NCI-H69 (cell line): ENCODE measurements at places on chromosomes 4 and X.

- peak; percentile 41 for DNase-seq
Observed at GRCh38 chr4:87543835-87544461, 14.8 kb upstream of the SPARCL1 start.

DNA sequence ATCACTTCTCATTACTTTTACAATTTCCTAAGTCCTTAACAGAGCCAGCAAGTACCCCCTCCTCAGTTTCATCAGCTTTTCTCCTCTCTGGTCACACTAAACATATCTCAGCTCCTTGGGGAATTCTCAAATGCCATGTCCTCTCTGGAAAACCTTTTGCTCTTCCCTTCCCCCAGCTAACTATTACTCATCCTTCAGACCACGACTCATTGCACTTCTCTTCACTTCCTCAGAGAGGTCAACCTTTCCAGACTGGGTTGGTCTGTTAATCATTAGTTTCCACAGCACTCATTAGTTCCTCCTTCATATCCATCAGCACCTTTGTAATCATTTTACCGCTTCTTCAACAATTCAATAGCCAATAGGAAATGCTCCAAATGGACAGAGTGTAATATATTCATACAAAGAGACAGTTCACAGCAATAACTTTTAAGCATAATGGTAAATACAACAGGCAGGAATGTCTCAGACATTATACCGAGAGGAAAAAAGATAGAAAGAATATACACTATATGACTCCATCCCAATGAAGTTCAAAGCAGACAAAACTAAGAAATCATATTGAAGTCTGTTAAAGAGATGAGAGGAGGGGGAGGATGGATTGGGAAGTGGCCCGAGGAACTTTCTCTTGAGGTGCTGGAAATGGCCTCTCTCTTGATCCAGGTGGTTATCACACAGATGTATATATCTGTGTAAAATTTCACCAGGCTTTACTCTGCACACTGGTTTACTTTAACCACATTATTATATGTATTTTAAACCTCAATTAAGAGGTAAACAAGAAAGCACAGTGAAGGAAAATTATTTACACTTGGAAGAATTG is 39.6 kb downstream of the DDX60L start:
- DNase-seq = peak; percentile 68

DNA sequence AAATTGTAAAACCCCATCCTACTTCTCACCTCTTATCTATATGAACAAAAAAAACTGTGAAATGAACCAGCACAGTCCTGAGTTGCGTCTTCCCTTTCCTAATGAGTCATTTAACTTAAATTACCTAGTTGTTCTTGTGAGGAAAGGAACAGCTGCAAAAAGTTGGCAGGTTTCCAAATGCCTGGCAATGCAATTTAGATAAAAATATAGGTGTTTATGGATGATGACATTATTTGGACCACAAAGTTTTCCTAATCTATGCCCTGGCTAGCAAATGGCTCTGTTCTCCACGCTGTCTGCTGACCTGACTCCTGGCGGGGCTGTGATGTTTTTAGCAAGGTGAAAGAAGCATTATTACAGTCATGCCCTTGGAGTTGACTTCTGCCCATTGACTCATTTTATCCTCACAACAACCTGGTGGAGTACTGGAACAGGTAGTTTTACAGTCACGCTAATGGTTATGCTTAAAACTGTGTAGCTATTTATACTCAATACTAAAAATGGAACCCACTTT is 29.8 kb upstream of the RELL1 start:
- DNase-seq = peak; percentile 86

DNA sequence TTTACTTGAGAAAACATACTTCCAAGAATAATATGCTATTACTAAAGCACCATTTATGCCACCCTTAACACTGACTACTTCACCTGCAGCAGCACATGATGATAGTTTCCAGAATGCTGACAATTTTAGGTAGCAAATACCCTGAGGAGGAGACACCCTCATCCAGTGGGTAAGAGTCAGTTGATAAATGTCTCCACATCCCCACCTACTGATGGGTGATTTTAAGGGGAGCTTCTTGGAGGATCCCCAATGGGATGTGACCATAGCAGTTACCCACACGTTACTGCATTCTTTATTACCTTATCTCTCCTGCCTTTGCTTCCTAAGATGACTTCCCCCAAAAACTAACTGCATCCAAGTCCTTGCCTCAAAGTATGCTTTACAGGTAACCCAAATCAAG is 131.2 kb upstream of the SMARCAD1 start:
- no peak for DNase-seq

GRCh38 chr4:152232271-152232670 is 303.6 kb downstream of the FBXW7 start:
- no peak for DNase-seq

DNA sequence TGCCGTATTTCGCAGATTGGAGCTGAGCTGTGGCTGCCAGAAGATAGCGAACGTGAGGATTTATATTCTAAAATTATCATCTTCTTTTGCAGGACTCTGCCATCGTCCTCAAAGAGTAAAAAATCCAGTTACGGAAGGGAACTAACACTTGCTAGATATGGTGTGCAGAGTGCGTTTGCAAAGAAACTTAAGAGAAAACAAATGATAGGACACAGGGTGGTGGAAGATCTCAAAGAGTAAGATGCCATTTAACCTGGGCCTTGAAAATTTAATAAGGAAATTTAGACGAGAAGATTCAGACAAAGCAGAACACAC is 566 bp downstream of the LARP7 start:
- DNase-seq = peak; percentile 41

- DNase-seq = no peak
Observed at GRCh38 chrX:16592194-16592770, 57.7 kb upstream of the S100G start.

DNA sequence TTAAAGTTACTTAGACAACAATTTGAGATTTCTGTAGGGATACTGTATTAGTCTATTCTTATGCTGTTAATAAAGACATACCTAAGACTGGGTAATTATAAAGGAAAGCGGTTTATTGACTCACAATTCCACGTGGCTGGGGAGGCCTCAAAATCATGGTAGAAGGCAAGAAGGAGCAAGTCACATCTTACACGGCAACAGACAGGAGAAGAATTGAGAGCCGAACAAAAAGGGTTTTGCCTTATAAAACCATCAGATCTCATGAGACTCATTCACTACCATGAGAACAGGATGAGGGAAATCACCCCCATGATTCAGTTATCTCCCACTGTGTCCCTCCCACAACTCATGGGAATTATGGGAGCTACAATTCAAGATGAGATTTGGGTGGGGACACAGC is 11.0 kb downstream of the PTTG2 start:
- DNase-seq = no peak

DNA sequence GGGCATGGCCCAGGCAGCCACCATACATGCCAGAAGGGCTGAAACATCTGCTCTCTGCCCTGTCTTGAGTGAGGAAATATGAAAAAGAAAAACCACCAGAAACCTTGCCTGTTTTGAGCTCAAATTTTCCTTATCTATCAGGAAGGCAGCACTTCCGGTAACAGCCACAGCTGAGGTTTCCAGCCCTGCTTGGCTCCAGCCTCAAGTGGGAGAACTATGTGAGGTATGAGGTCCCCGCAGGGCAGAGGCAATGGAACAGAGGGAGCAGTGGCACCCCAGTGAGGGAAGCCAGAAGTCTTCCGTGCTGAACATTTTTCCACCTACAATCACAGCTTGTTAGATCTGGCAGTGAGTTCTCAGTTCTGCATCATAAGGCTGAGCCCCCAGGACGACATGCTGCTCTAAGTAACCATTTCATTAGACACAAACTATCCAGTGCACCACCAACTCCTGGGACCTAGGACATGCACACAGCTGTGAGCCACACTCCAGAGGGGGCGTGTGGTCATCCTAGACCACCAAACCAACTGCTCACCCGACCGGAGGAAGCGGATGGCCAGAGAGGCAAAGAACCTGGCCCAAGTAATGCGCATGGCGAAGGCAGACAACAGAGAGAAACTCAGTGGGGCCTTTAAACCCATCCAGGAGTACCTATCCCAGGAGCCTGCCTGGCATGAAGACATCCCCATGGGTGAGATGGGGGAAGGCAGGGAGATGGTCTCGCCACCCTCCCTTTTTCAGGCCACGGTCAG is 22.6 kb downstream of the WDR1 start:
- DNase-seq = no peak

DNA sequence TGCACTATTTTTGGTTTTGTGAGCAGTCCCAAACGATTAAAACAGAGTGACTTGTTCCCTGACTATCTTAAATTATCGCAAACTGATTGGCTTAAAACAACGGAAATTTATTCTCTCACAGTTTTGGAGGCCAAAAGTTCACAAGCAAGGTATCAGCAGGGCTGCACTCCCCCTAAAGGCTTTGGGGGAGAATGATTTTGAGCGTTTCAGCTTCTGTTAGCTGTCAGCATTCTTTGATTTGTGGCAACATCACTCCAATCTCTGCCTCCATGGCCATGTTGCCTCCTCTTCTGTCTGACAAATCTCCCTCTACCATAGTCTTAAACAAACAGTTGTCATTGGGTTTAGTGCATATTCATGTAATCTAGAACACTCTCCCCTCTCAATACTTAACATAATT is 459.6 kb upstream of the ATOH1 start:
- no peak for DNase-seq

DNA sequence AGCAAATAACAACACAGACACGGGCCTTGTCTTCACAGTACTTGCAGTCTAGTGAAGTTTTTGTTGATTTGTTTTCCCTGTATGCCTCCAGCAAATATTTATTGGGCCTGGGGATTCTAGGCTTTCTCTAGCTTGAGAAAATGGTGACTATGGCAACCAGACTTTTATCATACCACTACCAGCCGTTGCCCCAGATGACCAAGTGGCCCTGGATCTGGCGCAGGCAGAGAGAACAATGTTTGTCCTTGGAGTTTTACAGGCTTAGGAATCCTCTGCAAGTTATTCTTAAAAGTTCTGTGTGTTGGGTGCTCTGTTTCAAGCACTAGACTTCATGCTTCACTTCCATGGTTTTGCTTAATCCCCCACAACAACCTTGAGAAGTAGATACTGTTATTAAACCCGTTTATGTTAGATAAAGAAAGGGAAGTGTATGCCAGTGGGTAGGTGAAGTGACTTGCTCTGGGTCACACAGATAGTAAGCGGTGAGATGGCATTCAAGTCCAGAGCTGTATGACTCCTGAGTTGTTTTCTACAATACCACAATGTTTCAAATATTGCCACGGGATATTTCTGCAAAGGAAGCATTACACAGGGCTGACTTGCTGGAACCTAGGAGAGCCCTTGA is 94.6 kb downstream of the AKAP4 start:
- DNase-seq = no peak

- DNase-seq = peak; percentile 57
Observed at GRCh38 chr4:90126805-90127204, 389 bp upstream of the CCSER1 start.

DNA sequence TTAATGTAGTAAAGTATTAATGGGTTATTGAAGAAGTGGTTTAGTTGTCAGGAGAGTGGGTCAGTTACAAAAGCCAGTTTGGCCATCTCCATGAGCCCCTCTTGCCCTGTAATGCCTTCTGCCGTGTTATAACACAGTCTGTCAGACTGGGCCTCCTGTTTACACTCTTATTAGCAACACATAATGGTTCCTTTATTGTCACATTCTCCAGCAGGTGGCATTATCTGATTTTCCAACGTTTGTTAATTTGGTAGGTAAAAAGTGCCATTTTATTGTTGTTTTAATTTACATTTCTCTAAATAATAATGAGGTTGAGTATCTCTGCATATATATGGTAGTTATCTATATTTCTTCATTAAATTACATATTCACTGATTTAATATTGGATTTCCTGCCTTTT is 560.8 kb downstream of the FGF13 start:
- peak; percentile 0 for DNase-seq

DNA sequence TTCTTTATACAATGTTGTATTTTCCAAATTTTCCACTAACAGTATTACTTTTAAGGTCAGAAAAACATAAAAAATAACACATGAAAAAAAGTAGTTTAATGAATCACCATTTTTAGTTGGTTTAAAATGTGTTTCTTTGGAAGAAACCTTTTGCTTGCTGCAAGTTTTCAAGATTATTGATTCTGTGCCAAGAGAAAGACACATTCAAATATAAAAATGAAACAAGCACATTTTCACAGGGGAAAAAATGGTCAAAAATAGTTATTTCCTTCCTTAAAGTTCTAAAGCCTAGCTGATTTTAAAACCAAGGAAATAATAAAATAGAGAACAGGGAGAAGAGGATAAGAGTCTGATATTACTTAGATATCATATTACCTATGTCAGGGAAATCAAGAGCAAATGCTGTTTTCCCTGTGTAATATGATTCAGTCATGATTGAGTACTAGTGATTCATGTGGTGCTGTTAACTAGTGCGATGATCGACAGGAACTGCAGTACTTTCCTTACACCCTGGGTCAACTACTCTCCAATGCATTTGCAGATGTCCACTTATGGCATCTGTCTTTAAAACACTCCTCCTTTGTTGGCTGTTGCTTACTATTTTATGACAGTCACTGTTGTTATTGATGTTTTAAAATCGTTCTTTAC is 103.8 kb downstream of the CAMK2D start:
- peak; percentile 33 for DNase-seq

GRCh38 chr4:123819362-123820035 is 422.9 kb downstream of the SPRY1 start:
- DNase-seq = no peak

GRCh38 chr4:145766273-145766672 is 86.3 kb downstream of the C4orf51 start:
- no peak for DNase-seq

GRCh38 chrX:100648458-100649417 is 4.7 kb downstream of the SRPX2 start:
- peak; percentile 88 for DNase-seq

- DNase-seq = no peak
Observed at GRCh38 chr4:43113196-43113595, 220.7 kb downstream of the GRXCR1 start.

- no peak for DNase-seq
Observed at GRCh38 chr4:30619679-30620078, 100.5 kb upstream of the PCDH7 start.

GRCh38 chr4:7663075-7663541 is 228.4 kb upstream of the PSAPL1 start:
- no peak for DNase-seq

DNA sequence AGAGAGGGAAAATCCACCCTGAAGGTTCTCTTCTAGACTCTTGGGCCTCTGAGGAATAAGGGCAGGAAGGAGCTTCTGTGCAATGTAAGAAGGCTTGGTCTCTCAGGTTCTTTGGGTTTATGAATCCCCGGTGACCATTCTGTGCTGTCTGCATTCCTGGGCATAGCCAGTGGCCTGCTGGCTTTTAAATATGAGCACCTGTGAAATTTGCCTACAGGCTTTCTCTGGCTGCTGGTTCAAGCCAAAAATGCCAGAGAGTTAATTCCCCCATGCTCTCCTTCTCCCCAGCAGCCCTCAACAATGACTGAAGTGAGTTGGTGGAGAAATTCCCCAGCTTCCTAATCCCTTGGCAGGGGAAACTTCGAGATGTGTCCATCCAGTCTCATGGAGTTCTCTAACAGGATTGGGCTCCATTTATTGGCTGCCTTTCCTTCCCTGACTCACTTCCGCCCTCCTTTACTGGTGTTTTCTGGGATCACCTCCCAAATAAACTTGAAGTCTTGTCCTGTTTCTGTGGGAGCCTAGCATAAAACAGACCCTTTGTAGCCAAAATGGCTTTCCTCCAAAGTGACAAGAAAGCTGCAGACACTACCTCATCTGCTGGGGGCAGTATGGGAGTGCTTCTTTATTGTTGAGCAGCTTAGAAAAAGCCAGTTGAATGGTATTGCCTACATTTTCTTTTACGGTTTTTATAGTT is 179.4 kb upstream of the CASK start:
- DNase-seq = no peak

GRCh38 chr4:189088780-189089179 is 851.9 kb upstream of the FRG1 start:
- DNase-seq = peak; percentile 42
